Effector memory CD4-positive, alpha-beta T cell (primary cell): ENCODE measurements at places on chromosomes 1 and 21.

DNA sequence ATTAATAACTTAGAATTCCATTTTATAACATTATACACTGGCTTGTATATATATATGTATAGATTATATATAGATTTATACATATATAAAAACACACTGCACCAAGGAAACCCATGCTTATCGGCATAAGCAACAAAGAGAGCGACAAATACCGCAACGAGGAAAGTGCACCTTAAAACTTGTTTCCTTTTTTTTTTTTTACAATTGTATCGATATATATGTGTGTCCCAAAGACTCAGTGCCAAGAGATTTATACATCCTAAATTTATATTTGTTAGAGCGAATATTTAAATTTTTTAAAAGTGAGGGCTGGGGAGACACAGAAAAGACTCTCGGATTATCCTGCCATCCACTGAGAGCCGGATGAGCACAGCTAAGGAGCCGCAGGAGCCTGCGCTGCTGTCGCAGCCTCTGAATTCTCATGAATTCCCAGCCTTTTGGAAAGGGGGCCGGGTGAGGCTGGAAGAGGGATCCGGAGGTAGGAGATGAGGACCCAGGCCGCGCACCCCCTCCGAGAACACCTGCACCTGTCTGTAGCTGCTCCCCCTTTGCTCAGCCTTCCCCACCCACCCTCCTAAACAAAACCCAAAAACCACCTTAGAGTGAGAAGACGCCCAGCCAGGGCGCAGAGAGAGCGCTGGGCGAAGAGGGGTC lies 5.2 kb downstream of the DMRTA2 start:
- no peak for DNase-seq

DNA sequence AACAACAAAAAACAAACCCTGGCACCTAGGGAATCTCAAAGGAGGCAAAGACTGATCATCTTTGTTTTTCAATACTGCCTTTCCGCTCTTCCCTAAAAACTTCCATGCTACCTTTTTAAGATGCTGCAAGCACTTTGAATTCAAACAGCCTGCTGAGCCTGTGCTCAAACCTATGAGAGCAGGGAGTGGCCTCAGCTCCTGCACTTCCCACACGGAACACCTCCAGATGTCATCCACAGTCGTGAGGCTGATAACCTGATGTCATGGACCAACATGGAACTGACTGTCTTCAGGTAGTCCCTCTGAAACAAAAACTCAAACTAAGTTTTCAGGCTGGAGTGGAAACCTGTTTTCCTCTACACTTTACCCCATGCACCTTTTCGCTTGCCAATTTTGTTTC lies 46.8 kb downstream of the DESI2 start:
- DNase-seq, result no peak

DNA sequence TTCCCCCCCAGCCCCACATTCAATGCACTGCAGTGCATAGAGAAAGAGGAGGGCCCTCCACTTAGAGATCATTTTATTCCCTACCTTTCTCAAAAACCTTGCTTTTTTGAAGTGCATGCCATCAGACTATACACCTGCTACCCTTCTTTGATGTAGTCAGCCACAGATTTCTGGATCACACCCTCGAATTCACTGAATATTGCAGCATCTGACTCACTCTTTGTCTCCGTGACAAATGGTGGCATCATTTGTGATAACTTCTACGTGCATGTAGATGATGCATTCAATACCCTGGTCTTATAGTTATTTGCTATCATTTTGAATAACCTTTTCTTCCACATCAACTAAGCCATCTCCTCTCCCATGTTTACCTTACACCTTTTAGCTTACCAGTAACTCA lies 310.3 kb upstream of the SGIP1 start:
- no peak for DNase-seq

GRCh38 chr1:43511394-43511793 lies 19.3 kb upstream of the PTPRF start:
- DNase-seq, result no peak

- no peak for DNase-seq
These were observed 381.2 kb upstream of the RUNX1 start for GRCh38 chr21:35430260-35430659.

GRCh38 chr21:45736042-45736689 lies 92.6 kb downstream of the PCBP3 start:
- no peak for DNase-seq

GRCh38 chr1:31372051-31372450 lies 825 bp downstream of the FABP3 start:
- no peak for DNase-seq

DNA sequence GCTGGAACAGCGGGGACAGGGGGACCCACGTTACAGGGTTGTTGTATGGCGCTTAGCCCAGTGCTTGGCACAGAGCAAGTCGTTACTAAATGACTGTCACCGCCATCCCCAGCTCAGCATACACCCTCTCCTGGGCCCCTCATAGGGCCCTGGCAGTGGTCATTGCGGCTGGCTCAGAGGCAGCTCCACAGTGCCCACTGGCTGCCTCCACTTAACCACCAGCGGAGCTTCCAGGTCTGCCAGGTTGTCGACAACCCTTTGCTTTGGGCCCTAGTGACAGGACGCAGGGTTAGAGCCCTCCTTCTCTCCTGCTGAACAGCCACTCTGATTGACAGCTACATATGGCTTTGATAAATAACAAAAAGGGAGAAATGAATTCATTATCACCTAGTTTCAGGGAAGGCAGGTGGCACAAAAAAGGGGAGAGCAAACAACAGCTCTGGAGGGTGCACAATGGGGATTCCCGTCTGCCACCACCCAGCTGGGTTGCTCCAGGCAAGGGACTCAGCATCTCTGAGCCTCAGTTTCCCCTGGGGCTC lies 4.8 kb downstream of the EFHD2 start:
- no peak for DNase-seq

- no peak for DNase-seq
These were observed 1660.8 kb downstream of the PLA2G4A start for GRCh38 chr1:188489336-188490112.

DNA sequence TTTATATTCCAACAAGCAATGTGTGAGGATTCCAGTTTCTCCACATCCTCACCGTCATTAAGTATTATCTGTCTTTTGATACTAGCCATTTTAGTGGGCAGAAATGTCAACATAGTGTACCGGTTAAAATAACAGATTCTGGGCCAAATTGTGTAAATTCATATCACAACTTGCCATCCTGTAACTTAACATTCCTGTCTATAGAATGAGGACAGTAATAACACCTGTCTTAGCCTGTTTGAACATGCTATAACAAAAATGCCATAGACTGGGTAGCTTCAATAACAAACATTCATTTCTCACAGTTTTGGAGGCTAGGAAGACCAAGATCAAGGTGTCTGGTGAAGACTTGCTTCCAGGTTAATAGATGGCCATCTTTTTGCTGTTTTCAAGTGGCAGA lies 491.1 kb downstream of the PTBP2 start:
- DNase-seq, result no peak

GRCh38 chr1:64923294-64923718 lies 43.0 kb downstream of the JAK1 start:
- DNase-seq, result no peak

- no peak for DNase-seq
These were observed 272.3 kb downstream of the ADGRL2 start for GRCh38 chr1:82073071-82073470.

- no peak for DNase-seq
These were observed 374 bp downstream of the MAB21L3 start for GRCh38 chr1:116111524-116112021.

GRCh38 chr1:110312188-110313121 lies 26.7 kb upstream of the RBM15 start:
- peak; percentile 59 for DNase-seq

DNA sequence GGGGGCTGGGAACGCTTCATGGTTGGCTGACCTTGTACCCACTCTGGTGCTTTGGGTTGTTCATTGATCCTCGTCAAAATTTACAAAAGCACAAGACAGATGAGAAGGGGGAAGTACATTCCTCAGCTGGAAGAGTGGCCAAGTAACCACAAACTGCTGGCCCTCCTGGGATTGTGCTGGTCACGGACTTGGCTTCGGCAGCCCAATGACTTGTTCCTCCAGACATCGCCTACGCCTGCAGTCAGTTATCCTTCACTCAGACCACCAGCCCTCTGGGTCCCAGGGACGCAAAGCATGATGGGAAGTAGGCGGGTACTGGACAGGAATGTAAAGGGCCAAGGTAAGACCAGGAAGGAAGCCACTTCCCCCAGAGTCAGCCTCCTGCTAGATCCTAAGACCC lies 53.1 kb downstream of the LMX1A start:
- DNase-seq, result no peak

GRCh38 chr1:54887665-54888071 lies 673 bp upstream of the DHCR24 start:
- DNase-seq, result no peak

- DNase-seq, result no peak
These were observed 11.9 kb downstream of the GBP5 start for GRCh38 chr1:89260566-89261255.

DNA sequence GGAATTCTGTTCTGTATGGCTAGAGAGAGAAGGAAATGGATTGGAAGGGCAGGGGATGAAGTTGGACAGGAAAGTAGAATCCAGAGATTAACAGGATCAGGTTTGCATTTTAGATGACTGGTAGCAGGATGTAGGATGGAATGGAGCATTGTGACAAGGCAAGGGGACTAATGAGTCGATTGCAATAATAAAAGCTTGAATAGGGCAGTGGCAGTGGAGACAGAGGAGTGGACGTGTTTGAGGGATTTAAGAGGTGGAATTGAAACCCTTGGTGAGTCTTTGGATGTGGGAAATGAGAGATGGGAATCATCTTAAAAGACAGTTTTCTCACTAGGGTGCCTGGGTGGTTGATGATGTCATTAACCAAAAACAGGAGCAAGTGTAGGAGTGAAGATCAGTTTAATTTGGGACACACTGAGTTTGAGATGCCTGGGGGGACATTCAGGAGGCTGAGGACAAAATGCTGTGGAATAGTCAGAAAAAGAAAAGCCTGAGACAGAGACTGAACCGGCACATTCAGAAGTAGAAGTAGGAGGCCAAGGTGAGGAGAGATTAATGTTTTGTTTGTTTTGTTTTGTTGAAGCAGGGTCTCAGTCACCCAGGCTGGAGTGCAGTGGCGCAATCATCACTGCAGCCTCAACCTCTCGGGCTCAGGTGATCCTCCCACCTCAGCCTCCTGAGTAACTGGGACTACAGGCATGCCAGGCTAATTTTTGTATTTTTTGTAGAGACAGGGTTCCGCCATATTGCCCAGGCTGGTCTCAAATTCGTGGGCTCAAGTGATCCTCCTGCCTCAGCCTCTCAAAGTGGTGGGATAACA lies 29.1 kb upstream of the C1orf146 start:
- DNase-seq, result no peak

DNA sequence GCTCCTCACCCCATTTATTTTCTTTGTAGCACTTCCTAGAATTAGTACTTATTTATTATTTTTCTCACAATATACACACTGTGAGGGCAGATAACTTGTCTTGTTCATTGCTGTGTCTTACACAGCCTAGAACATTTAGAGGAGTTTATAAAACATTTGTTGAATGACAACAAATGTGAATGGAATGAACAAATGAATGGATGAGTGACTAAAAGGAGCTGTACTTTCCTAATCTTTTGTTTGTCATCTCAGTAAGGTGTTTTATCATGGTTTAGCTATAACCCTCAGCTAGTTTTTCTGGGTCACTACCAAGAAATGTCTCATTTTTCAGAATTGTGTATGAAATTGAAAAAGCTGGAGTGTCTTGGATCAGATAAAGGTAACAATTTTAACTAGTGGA lies 239.3 kb upstream of the KCNK2 start:
- DNase-seq, result no peak

DNA sequence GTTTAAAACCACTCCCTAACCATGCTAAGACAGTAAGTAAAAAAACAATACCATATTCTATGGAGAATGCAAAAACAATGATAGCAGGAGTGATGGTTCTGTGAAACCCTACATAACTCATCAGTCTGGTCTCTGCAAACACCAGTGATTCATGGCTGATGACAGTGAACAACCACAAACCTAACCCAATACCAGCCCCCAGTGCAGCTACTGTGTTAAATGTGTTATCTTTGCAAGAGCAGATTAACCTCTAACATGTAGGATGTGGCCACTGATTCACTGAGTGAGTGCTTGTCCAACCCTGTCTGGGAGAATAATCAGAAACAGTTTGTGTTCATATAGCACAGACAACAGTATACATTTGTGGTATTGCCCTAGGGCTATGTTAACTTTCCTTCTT lies 100.2 kb upstream of the COG2 start:
- DNase-seq, result no peak

DNA sequence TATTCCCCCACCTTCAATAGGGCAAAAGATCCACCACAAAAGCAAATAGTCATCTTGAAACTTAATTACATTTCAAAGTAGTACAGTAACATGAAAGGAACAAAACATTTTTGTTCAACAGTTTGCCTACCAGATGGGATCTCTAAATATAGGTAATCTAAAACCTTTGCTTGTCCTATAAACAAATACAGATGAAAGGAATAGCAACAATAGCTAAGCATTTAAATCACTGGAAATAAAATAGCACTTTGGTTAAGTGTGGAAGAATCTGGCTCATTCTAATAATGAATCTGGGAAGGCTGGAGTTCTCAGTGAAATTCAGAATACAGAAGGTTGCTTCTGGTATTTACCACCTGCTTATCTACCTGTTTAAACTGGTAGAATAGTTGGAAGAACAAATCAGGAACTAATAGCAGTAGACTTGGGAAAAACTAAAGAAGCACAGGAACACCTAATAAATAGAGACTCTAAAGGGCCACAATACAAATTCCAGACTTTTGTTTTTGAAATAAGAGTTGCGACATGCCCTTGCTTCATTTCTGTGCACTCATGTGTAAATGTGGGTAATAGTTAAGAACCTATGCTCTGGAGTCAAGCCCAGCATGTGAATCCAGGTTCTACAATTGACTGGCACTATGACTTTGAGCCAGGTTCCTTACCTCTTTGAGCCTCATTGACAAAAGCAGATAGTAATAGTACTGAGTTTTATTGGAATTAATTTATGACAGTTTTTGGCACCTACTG lies 2.3 kb upstream of the LYPLAL1 start:
- DNase-seq, result no peak
